Stimulated activated memory B cell treated with anti-CD40 and anti-IgM and Interleukin-4, amounts not matched to agents 10 μg/mL and 1 μg/mL and 100 μg/mL, for 72 hours (primary cell): ENCODE measurements at places on chromosomes 13 and 19.

- H3K4me1 ChIP-seq = no peaks in the 10 kb centered on the region
- H3K36me3 ChIP-seq = peaks cover 6% of the 10 kb centered on the region
- no peak overlapping the region for H3K27ac ChIP-seq
- H3K27me3 ChIP-seq = no peaks in the 10 kb centered on the region
- H3K4me3 ChIP-seq = no peak overlapping the region
- ATAC-seq = no peak
These were observed 28.9 kb downstream of the ZNF101 start for GRCh38 chr19:19697589-19697988.

DNA sequence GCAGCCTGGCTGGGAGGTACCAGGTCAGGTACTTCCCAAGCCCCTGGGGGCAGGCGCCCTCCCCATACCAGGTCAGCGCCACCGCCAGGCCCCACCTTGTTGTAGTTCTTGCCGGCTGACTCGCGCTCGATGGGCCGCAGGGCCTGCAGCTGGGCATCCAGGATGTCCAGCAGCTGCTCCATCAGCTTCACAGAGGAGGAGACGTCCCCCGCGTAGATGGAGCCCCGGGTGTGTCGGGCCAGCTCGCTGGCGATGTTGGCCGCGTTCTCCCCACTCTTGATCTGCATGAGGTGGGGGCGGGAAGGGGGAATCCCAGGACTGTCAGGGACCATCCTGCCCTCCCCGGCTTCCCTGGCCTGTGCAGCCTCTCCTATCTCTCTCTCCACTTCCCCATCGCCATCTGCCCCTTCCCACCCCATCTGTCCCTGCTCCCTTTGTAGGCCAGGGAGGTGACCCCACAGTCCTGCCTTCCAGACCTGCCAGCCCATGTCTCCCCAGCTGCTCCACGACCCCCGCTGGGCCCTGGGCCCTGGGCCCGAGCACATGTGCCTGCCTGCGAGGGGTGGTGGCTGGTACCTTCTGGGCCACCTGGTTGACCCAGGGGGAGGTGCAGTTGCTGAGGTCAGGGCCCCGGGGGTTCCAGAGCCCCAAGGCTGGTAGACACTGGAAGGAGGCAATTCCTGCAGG, 23.8 kb upstream of the ASF1B start:
- peaks cover 3% of the 10 kb centered on the region for H3K36me3 ChIP-seq
- no peak for ATAC-seq
- H3K4me1 ChIP-seq = no peaks in the 10 kb centered on the region
- H3K27me3 ChIP-seq = peaks cover 41% of the 10 kb centered on the region

GRCh38 chr13:40096357-40096901, 441.0 kb downstream of the COG6 start:
- H3K36me3 ChIP-seq = peaks cover 7% of the 10 kb centered on the region
- no peak overlapping the region for H3K27ac ChIP-seq
- H3K4me1 ChIP-seq = peaks cover 6% of the 10 kb centered on the region

DNA sequence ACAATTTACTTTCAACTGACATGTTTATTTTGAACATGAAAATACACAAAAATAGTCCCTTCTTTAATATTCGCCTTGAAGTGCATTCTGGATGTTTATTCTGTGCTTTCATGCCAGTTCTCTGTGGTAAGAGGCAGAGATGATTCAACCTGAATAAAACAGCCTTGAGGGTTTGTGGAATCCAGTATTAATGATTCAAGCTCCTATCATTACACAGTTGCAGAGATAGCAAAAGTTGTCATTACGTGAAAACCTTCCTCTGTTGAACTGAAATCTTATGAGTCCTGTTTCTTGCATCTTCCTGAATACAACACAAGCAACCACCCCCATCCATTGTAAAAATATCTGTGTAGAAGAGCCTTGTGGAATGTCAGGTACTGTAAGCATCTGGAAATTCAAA, 142.3 kb upstream of the HTR2A start:
- peaks cover 11% of the 10 kb centered on the region for H3K4me1 ChIP-seq
- no peaks in the 10 kb centered on the region for H3K36me3 ChIP-seq
- no peak overlapping the region for H3K4me3 ChIP-seq
- H3K27me3 ChIP-seq = peaks cover 22% of the 10 kb centered on the region

DNA sequence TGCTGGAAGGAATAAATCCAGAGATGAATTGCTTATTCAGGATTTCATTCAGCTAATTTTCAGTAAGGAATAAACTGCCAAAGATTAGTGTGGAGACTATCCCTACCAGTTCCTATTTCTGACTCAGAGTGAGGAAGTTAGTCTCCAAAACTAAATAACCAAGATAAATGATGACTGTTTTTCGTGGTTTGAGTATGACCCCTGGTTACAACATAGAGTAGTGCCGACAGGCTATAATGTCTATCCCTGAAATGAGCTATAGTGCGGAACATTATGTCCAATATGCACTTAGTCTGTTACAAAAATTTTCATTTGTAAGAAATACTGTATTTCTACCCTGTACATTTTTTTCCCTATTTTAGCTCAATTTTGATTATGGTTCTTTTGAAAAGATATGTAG, 51.4 kb downstream of the NBEA start:
- no peaks in the 10 kb centered on the region for H3K4me1 ChIP-seq
- no peak overlapping the region for H3K27ac ChIP-seq
- peaks cover 29% of the 10 kb centered on the region for H3K36me3 ChIP-seq
- H3K27me3 ChIP-seq = no peaks in the 10 kb centered on the region
- no peak overlapping the region for H3K4me3 ChIP-seq

- peaks cover 14% of the 10 kb centered on the region for H3K4me1 ChIP-seq
- H3K4me3 ChIP-seq = no peak overlapping the region
- peaks cover 7% of the 10 kb centered on the region for H3K27me3 ChIP-seq
- ATAC-seq = no peak
These were observed 7.3 kb downstream of the PTGER1 start for GRCh38 chr19:14467816-14468215.

- H3K27me3 ChIP-seq = no peaks in the 10 kb centered on the region
- no peak for ATAC-seq
- peaks cover 78% of the 10 kb centered on the region for H3K4me1 ChIP-seq
- H3K27ac ChIP-seq = peak overlapping the region; percentile 100
- peak overlapping the region; percentile 61 for H3K4me3 ChIP-seq
- peaks cover 60% of the 10 kb centered on the region for H3K36me3 ChIP-seq
These were observed 4.4 kb downstream of the RAB8A start for GRCh38 chr19:16116067-16116466.

DNA sequence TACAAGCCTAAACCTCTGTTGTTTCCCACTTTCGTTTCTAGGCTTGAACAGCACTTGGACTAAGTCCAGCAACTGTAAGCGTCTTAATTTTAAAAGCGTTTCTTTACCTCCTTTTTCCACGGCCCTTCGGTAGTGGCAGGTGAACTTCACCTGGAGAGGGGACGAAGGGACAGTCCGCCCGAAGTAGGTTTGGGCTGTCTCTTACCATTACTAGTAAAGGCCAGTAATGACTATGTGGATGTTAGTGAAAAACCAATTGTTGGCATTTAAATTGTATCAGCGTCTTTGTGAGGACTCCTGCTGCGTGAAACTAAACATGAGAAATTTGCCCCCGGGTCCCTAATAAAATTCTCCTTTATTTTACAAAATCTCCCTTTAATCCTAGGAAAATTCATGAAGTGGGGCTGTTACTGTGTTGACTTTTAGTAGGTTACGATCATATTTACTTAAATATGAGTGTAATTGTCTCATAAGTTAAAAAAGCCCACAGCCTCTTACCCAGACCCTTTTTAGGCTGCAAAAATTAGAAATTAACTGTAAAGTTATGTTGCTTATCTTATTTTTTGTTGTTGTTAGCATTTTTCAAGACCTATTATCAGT, 983 bp downstream of the ITM2B start:
- H3K4me3 ChIP-seq = peak overlapping the region; percentile 80
- H3K27ac ChIP-seq = peak overlapping the region; percentile 80
- no peaks in the 10 kb centered on the region for H3K36me3 ChIP-seq
- ATAC-seq = peak; percentile 4

DNA sequence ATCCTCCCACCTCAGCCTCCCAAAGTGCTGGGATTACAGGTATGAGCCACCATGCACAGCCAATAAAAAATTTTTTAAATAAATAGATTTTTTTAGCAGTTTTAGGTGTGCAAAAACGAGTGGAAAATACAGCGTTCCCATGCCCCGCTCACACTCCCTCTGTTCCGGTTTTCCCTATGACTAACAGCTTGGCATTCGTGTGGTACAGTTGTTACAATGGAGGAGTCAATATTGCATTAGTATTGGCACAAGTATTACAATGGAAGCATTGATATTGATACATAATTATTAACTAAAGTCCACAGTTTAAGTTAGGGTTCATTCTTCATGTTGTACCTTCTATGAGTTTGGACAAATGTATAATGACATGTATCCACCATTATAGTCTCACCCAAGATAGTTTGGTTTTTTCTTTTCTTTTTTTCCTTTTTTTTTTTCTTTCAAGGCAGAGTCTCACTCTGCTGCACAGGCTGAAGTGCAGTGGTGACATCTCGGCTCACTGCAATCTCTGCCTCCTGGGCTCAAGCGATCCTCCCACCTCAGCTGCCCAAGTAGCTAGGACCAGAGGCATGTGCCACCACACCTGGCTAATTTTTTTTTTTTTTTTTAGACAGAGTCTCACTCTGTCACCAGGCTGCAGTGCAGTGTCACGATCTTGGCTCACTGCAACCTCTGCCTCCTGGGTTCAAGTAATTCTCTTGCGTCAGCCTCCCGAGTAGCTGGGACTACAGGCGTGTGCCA, 15.4 kb upstream of the RAB20 start:
- peak overlapping the region; percentile 26 for H3K4me3 ChIP-seq
- H3K4me1 ChIP-seq = peaks cover 33% of the 10 kb centered on the region
- ATAC-seq = no peak
- H3K27ac ChIP-seq = peak overlapping the region; percentile 35
- peaks cover 19% of the 10 kb centered on the region for H3K27me3 ChIP-seq
